ENCODE measurements at places on chromosomes 7 and 10. TPM values are rescaled to one million over a fixed set of nuclear protein-coding genes. Genes with fewer than 3 reads are reported as not detected.

Gene PLAC9
- total RNA-seq = not detected

Gene PON3
- total RNA-seq = not detected

Gene CYP2C9
- total RNA-seq = not detected

Gene COBL
- total RNA-seq = 0.49 TPM

Gene PKD2L1
- total RNA-seq = not detected

Gene MMP21
- not detected for total RNA-seq

Gene GRM3
- not detected for total RNA-seq

Gene FAM25G
- not detected for total RNA-seq

Gene NRG3
- 3.3 TPM for total RNA-seq

Gene ICA1
- 3.3 TPM for total RNA-seq

Gene GRID2IP
- under 0.01 TPM for total RNA-seq

Gene KNDC1
- 0.16 TPM for total RNA-seq

Gene HTR7
- 0.49 TPM for total RNA-seq

Gene RAPGEF5
- total RNA-seq = 0.16 TPM

Gene NXPH1
- not detected for total RNA-seq

Gene LEP
- not detected for total RNA-seq

Gene RAB19
- 0.33 TPM for total RNA-seq

Gene CDHR3
- 1.1 TPM for total RNA-seq

Gene EPDR1
- total RNA-seq = 34.5 TPM

Gene FAM13C
- total RNA-seq = 0.51 TPM

Gene PTPN20
- 1.8 TPM for total RNA-seq

Gene RBP3
- total RNA-seq = not detected

Gene AGR2
- total RNA-seq = 1.6 TPM

Gene GAD2
- not detected for total RNA-seq

Gene LAMB4
- total RNA-seq = not detected

Gene SLC26A3
- total RNA-seq = not detected

Gene PNLIPRP2
- not detected for total RNA-seq

Gene C10orf105
- not detected for total RNA-seq

Data from mesangial cell (primary cell).